ENCODE measurements at places on chromosomes 11 and 22.
A peak's percentile ranks its signal among the peaks of the same experiment; 100 is the strongest.

GRCh38 chr11:7020183-7020917, at the start of the genes NLRP14 and ZNF214:
NLRP14 (plus strand) TSS chr11:7020479; CDS start chr11:7038587, 18,108 bp downstream.
ZNF214 (minus strand) TSS chr11:7020346; CDS start chr11:7002835, 17,511 bp downstream.
- DNase-seq, result peak; percentile 92

GRCh38 chr11:119376197-119376847, 5.2 kb downstream of the USP2 start:
- no peak for DNase-seq

GRCh38 chr11:65111159-65111743, 421 bp upstream of the TM7SF2 start:
- DNase-seq, result no peak

- no peak for DNase-seq
Measured at GRCh38 chr22:29757096-29757495, 9.7 kb downstream of the ZMAT5 start.

DNA sequence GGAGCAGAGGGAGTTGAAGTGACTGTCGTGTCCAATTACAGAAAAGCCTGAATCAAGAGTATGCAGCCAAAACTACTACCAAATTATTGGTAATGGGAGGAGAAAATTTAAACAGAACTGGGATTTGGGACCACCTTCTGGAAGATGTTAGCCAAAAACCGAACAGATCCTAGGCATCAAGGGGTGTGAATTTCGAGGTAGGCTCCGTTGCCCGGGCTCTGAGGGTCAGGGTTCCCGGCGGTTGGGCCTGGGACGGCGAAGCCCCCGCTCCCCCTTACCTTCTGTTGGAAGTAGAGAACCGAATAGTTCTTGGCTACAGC, 313 bp downstream of the PRCP start:
- DNase-seq, result no peak

DNA sequence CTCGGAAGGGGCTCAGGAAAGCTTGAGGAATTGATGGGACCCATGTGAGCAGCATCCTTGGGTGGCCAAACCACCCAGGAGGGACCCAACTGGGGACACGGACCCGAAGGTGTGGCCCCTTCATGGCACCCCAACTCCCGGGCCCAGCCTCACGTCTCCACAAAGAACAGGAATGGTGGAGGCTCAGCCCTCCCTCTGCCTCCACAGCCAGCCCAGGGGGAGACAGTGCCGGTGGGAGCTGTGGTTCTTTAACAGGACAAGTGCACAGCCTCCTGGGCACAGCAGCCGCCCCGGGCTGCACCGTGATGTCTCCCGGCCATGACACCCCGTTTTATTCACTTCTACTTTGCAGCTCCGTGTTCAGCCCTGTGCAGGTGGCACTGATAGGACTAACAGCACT, 587.2 kb downstream of the BRD1 start:
- no peak for DNase-seq
